ENCODE measurements at places on chromosomes 13 and 19.
A peak's percentile ranks its signal among the peaks of the same experiment; 100 is the strongest.

- peak; percentile 89 for DNase-seq
Measured at GRCh38 chr19:20776083-20777076, at the start of gene ZNF66. Gene ZNF66, plus strand, starts transcription at chr19:20776304. Its CDS starts 144 bp downstream, at chr19:20776448.

DNA sequence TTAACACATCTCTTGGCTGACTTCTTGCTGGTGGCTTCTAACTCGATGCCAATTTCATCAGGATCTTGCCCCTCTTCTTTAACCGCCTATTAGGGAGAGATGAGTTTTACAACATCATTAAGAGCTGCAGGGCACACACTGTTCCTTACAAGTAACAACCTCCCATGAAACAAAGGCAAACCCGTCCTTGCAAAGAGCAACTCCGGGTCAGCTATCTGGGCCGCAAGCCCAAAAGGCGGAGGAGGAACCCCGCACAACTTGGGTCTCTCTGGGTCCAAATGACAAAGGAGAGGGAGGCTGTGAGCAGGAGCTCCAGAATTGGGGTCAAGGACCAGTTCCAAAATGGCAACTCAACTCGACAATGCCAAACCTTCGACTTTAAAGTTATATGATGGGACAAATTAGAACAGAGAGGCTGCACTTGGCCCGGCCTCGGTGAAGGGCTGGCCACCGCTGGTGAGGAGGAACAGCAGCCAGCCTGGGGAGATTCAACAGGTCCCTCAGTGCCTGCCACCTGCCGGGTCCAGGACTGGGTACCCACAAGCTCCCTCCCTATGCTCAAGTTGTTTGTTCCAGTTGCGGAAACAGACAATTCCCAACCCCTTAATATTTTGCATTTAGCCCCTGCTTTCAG lies 1.1 kb downstream of the SAFB2 start:
- no peak for DNase-seq

GRCh38 chr19:33404506-33405253 lies 31.2 kb downstream of the CEBPG start:
- DNase-seq, result no peak

GRCh38 chr13:61029064-61029463 lies 386.6 kb downstream of the PCDH20 start:
- DNase-seq, result no peak

GRCh38 chr19:56134654-56134921 lies 6.5 kb upstream of the ZNF444 start:
- no peak for DNase-seq

DNA sequence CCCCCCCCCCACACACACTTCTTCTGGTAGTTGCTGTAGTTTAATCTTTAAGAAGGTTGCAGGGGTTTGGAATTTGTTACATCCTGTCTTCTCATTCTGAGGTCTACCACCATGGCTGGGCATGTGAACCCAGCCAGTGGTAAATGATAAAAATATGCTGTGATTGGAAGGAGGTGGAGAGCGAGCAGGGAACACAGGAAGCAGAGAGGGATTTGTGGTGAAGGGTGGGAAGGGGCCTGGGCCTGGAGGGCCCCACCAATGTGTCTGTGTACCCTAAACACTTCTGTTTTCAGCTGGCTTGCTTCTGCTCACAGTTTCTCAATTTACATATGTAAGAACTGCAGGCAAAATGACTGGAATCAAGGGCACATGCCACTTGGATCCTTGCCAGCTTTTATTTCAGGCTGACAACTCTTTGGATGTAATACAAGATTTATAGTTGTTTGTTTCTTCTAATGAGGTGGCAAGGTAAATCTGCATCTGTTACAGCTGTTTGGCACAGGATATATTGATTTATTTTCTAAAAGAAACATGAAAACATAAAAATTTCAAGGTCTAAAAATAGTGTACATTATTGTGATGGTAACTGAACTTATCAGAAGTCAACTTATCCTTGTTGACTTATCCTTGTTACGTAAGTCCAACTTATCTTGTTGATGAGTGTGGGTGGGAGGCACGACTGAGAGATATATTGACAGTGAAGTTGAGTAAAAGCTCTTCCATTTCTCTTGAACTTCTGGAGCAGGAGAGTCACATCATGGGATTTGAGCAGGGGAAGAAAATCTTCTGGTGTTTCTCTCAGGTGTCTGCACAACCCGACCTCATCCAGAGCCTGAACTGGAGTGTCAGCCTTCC lies 313.2 kb downstream of the SHISA2 start:
- no peak for DNase-seq
